Ovary (tissue), 10 donors: ENCODE measurements at places on chromosomes 12 and 14. TPM values are rescaled to one million over a fixed set of nuclear protein-coding genes. Genes with fewer than 3 reads are reported as not detected.
A peak's percentile ranks its signal among the peaks of the same experiment; 100 is the strongest.

SFSWAP gene
- polyA plus RNA-seq = 38.5 TPM

APOF gene
- polyA plus RNA-seq = not detected

DNA sequence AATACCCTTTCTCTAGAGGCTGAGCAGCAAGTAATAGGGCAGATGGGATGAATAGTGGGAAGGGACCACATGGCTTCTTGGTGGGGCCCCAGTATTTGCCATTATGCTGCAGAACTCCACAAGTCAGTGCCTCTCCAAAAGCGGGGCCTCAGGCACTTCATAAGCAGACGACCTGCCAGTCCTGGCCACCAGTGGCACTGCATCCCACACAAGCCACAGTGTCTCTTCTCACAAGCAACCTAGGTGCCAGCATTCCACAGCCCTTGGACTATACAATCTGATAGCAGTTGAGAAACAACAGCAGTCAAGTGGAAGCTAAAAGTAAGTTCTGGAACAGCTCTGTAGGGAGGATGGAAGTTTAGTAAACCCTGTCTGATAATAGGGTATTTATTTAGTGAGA lies 4.2 kb upstream of the SLC8A3 start:
- H3K4me1 ChIP-seq = peaks cover 3% of the 10 kb centered on the region
- no peak overlapping the region for H3K4me3 ChIP-seq
- no peak for DNase-seq
- H3K27me3 ChIP-seq = no peaks in the 10 kb centered on the region

DNA sequence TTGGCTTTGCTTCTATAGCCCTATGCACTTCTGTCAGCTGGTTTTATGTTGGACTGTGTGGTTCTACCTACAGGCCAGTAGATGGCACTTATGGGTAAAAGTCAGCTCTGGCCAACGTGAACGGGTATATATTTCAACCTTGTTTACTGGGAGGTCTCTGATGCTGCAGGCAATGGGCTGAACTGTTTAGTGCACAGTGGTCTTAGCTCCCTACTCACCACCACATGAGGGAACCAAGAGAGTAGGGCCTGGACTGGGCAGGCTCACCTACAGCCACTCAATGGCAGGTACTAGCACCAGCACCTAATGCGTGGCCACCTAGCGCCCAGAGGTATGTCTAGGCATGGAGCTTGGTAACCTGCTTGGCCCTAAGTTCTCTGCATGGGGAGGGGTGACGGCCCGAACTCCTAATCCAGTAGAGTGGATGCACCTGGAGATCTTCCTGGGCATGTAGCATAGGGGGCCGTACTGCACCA lies 481.8 kb downstream of the TMEM117 start:
- H3K27me3 ChIP-seq = no peaks in the 10 kb centered on the region
- H3K36me3 ChIP-seq = no peaks in the 10 kb centered on the region
- no peaks in the 10 kb centered on the region for H3K4me1 ChIP-seq
- no peak overlapping the region for H3K4me3 ChIP-seq

GRCh38 chr12:116426391-116427136 lies 132.6 kb upstream of the MAP1LC3B2 start:
- peak; percentile 67 for DNase-seq
- H3K4me3 ChIP-seq = no peak overlapping the region
- no peak overlapping the region for H3K27ac ChIP-seq
- no peaks in the 10 kb centered on the region for H3K27me3 ChIP-seq
- H3K4me1 ChIP-seq = peaks cover 4% of the 10 kb centered on the region

DNA sequence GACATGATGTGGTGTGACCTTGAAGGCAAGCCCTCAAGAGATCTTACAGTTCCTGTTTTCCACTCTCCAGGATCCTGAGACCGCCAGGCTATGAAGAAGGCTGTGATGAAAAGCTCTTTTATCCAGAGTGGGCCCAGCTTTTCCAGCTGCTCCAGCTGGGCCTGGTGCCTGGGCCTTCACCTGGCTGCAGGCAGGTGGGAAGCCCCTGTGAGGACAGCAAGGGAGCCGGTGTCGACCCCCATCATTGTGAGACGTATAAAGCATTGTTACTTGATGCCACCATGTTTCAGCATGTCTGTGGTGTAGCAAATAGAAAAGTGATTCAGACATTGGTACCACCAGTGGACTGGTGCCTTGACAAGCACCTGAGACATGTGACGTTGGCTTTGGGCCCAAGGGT lies 190.2 kb downstream of the KIF26A start:
- H3K36me3 ChIP-seq = no peaks in the 10 kb centered on the region
- H3K4me1 ChIP-seq = peaks cover 2% of the 10 kb centered on the region
- H3K4me3 ChIP-seq = no peak overlapping the region
- DNase-seq = no peak
- H3K27ac ChIP-seq = no peak overlapping the region
- no peaks in the 10 kb centered on the region for H3K27me3 ChIP-seq

DNA sequence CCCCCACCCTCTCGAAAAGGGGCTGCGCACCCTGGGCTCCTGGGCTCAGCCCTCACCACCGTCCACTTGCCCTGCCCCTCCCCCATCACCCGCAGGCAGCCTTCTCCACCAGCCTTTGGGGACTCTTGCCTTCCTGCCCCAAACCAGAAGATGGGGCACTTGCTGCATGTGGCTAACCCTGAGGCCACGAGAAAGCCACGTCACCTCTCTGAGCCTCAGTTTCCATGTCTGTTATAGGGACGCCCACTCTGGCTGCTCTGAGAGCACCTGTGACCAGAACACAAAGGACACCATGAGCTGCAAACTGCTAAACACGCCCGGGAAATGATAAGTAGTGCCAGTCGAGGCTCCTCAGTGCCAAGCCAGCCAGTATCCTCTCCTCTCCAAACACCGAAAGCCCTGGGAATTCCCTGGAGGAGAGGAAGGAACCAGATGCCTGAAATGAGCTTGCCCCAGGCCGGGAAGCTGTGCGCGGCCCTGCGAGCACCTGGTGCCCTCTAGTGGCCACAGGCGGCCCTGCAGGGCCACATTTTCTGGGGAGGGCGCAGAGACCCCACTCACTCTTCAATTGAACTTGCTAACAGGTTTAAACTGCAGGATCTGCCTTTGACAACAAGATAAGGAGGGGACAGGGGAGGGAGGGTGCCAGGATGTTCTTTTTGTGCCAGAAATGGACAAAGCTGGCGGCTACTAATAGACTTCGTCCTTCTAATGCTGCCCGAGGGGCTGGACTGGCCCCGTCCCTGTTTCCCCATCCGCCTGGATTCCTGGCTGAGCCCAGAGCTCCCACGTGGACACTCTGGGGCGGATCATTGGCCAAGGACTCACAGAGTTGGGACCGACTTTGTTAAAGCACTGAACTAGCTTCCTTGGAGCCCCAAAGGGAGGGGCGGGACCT lies 10.2 kb upstream of the SERPINA9 start:
- no peaks in the 10 kb centered on the region for H3K27me3 ChIP-seq
- no peak overlapping the region for H3K4me3 ChIP-seq
- peak; percentile 69 for DNase-seq
- H3K36me3 ChIP-seq = no peaks in the 10 kb centered on the region
- H3K4me1 ChIP-seq = peaks cover 1% of the 10 kb centered on the region

RDH16 gene
- polyA plus RNA-seq = 0.22 TPM

MANSC4 gene
- 0.25 TPM for polyA plus RNA-seq

DNA sequence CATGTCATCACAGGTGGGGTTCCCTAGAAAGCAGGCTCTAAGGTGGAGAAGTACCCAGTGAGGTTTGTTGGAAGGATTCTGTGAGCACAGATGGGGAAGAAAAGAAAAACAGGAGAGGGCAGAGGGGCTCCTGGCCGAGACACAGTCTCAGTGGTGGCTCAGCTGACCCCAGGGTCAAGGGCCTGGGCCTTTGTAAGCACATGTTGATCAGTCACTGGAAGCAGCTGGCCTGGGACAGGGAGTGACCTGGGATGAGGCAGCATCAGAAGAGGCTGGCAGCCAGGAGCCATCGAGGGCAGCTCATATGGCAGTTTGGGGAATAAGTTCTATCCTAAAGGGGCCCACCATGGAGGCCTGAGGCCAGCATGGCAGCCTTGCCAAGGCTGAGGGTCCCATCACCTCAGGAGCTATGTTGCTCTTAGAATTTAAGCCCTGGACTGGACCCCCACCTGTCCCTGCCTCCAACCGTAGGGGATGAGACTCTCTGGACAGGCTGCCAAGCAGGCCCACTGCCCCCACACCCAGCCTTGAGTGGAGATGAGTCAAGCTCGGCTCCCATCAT lies 6.3 kb upstream of the TMEM179 start:
- no peak overlapping the region for H3K4me3 ChIP-seq
- no peaks in the 10 kb centered on the region for H3K27me3 ChIP-seq
- H3K4me1 ChIP-seq = no peaks in the 10 kb centered on the region
- DNase-seq = no peak

- no peaks in the 10 kb centered on the region for H3K27me3 ChIP-seq
- H3K4me1 ChIP-seq = no peaks in the 10 kb centered on the region
- H3K27ac ChIP-seq = no peak overlapping the region
Observed at GRCh38 chr12:132550014-132550802, 60.2 kb downstream of the LRCOL1 start.

ASCL1 gene
- polyA plus RNA-seq = 0.12 TPM

- no peaks in the 10 kb centered on the region for H3K27me3 ChIP-seq
- no peak for DNase-seq
- H3K4me3 ChIP-seq = no peak overlapping the region
- H3K4me1 ChIP-seq = no peaks in the 10 kb centered on the region
- H3K27ac ChIP-seq = no peak overlapping the region
- H3K36me3 ChIP-seq = no peaks in the 10 kb centered on the region
Observed at GRCh38 chr12:76220980-76221379, 127.2 kb downstream of the BBS10 start.

- peak; percentile 58 for DNase-seq
- peak overlapping the region; percentile 93 for H3K27ac ChIP-seq
- peaks cover 35% of the 10 kb centered on the region for H3K4me1 ChIP-seq
- no peaks in the 10 kb centered on the region for H3K36me3 ChIP-seq
- H3K4me3 ChIP-seq = peak overlapping the region; percentile 82
Observed at GRCh38 chr14:64705381-64706118, 1.3 kb downstream of the PLEKHG3 start.

- H3K27ac ChIP-seq = no peak overlapping the region
- H3K4me3 ChIP-seq = no peak overlapping the region
- DNase-seq = no peak
- H3K27me3 ChIP-seq = no peaks in the 10 kb centered on the region
- H3K36me3 ChIP-seq = no peaks in the 10 kb centered on the region
Observed at GRCh38 chr14:49173765-49174373, 412.3 kb downstream of the RPS29 start.

DNA sequence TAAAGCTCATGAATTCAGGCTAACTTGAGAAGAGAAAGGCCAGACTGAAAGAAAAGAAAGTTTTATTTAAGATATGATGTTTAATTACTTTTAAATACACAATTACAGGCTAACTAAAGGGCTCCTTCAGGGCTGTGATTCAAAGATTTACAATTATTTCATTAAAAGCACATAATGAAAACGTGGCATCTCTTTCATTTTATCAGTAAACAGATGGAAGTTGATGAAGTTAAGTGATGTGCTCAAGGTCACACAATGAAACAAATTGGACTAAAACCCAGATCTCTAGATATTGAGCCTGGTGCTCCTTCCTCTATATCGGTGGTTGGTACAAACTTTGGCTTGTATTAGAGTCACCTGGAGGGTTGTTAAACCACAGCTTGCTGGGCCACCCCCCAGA lies 13.5 kb upstream of the NFKBIA start:
- no peak overlapping the region for H3K27ac ChIP-seq
- no peaks in the 10 kb centered on the region for H3K4me1 ChIP-seq
- DNase-seq = no peak

- no peak for DNase-seq
- H3K27me3 ChIP-seq = peaks cover 5% of the 10 kb centered on the region
- no peak overlapping the region for H3K27ac ChIP-seq
- no peak overlapping the region for H3K4me3 ChIP-seq
- H3K36me3 ChIP-seq = no peaks in the 10 kb centered on the region
- peaks cover 17% of the 10 kb centered on the region for H3K4me1 ChIP-seq
Observed at GRCh38 chr12:113465808-113466453, 5.7 kb downstream of the LHX5 start.

NAV3 gene
- 10.5 TPM for polyA plus RNA-seq

DNA sequence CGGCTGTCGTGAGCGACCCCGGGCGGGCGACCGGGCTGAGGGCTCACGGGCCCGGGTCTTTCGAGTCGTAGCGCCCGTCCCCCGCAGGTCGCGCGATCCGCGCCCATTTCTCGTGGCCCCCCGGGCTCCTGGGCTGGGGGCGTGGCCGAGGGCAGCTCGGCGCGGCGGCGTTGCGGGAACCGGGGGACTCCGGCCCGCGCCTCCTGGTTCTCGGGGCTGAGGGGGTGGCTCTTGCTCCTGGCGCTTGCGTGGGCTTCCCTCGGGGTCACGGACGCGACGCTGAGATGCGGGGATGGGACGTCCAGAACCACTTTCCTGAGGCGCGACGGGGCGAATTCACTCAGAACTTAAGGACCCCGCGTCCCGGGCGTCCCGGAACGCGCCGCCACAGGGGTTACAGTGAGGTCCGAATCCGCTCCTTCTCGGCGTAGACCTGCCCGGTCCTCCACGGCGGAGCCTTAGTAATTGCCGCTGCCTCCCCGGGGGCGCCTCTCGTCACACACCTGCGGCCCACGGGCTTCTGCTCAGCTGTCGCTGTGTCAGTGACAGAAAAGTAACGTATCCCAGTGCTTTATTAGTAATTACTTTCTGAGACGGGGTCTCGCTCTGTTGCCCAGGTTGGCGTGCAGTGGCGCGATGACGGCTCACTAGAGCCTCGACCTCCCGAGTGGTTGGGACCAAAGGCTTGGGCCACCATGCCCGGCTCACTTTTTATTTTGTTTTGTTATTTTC lies 606 bp downstream of the EP400 start:
- peak overlapping the region; percentile 13 for H3K27ac ChIP-seq
- H3K36me3 ChIP-seq = no peaks in the 10 kb centered on the region
- H3K4me3 ChIP-seq = peak overlapping the region; percentile 89
- H3K4me1 ChIP-seq = peaks cover 10% of the 10 kb centered on the region
- peak; percentile 74 for DNase-seq

GRCh38 chr12:89657066-89657465 lies 51.6 kb downstream of the ATP2B1 start:
- DNase-seq = no peak
- H3K27me3 ChIP-seq = no peaks in the 10 kb centered on the region
- H3K4me3 ChIP-seq = no peak overlapping the region
